Fibroblast of skin of right quadriceps (primary cell): ENCODE measurements at places on chromosomes 12 and 14.
A peak's percentile ranks its signal among the peaks of the same experiment; 100 is the strongest.

DNA sequence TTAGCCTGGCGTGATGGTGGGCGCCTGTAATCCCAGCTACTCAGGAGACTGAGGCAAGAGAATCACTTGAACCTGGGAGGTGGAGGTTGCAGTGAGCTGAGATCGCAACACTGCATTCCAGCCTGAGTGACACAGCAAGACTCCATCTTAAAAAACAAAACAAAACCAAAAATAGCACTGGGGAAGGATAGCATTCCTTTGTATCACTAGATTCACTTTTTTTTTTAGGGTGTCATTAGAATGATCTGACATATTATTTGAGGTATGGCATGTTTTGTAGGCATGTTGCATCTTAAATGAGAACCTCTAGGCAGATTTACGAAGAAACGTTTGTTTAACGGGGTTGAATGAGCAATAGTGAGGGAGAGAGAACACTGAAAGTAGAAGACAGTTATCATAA, 16.8 kb upstream of the FAR2 start:
- peak; percentile 15 for DNase-seq

GRCh38 chr12:124921200-124922031, 7.0 kb upstream of the UBC start:
- peak; percentile 67 for DNase-seq

GRCh38 chr12:3441435-3441834, 49.6 kb upstream of the PRMT8 start:
- no peak for DNase-seq

DNA sequence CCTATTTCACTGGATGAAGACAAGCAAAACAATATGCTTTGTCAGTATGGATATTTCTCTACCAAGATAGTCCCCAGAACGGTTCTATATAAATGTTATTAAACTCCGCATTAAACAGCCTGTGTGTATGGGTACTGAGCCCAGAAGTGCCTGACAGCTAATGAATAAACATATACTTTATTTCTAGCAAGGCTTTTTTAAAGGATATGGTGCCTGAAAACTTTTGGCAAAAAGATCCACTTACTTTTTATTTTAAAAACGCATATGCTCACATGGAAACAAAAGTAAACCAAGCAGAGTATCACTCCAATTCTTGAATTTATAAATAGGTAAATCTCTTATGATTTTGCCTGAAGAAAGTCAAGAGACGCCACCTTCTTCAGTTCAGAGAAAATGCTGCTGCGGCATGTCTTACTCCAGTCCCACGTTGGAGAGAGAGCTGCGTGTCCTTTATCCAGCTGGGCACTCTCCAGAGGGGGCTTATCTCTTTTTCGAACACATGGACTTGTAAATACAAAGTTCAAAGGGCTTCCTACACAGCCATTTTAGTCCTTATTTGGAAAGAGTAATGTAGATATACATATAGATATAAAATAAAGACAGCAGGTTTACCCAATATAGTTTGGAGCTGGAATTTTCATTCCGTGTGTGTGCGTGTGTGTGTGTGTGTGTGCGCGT, 264.2 kb downstream of the ADAMTS20 start:
- DNase-seq: no peak

DNA sequence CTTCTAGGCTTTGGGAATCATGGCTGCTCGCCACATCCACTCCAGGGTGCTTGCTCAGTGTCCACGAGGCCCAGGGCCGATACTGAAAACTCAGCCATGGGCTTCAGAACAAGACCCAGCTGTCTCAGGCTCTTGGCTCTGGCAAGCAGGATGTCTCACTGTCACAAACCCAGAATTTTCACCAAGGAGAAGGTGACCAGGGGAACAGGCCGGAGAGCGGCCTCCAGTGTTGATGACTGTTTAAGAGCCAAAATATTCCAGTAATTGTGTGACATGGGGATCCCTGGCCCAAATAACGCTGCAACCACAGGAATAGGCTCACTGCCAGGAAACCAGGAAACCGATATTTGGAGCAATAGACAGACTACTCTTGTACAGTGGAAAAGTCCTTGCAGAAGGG, 9.8 kb upstream of the SERPINA5 start:
- DNase-seq: no peak

DNA sequence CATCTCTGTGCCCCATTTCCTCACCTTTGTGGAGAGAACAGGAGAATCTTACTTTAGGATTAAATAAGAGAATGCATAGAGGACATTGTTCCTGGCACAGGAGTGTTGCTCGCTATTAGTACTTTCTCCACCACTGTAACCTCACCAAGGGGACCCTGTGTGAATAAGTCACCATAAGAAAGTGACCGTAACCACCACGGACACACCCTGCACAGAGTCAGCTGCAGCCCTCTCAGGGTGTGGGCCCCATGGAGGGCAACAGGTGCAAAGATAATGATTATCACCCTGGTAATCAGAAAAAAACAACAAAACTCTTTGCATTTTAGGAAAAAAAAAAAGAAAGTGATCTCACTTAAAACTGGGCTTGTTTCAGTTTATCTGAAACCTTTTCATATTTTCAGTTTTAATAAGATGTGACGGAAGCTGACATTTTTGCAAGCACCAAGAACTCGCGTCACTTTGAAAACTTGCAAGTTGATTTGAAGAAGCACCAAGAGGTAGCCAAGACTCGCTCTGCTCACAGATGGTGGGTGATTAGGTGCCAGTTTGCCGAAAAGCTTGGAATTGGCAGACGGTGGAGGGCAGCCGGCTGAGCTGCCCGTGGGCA, 87.0 kb upstream of the VRK1 start:
- no peak for DNase-seq

DNA sequence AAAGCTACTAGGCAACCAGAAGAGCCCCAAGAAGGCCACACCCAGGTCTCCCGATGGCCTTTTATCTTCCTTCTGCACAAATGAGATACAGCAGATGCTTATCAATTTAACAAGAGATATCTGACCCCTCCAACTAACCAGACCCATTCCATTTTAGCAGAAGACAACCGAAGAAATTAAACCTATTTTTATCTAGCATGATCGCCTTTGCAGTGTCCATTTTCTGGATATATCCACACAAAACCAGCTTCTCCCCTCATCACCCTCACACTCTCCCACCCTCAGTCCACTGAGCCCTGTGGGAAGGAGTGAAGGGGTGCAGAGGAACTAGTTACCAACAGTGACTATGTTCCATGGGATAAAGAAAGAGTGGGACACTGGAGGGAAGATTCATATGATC, 20.9 kb upstream of the DHRS4 start:
- DNase-seq: no peak

- no peak for DNase-seq
Measured at GRCh38 chr12:56716933-56717880, 7.9 kb downstream of the NACA start.

DNA sequence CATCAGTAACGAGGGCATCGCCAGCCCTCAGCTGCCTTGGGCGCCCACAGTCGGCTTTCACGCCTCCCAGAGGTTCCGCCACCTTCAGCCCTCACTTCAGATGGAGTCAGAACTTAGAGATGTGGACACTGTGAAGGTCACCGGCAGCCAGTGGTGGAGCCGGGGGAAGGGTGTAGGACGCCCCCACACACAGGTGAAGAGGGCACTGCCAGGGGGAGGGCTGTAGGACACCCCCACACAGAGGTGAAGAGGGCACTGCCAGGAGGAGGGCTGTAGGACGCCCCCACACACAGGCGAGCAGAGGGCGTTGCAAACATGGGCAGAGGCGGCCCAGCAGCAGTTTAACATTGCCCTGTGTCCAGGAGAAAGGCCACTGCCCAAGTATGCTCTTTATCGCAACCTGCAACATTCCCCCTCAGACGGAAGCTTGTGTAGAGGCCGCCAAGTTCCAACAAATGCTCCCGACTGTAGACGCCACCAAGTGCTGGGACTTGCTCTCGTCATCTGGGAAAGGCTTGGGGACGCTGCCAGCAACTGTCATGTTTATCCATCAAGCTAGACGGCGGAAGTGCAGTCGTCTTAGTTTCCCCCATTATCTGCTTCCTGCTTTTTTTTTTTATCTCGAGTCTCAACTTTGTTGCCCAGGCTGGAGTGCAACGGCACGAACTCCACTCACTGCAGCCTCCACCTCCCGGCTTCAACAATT, 4.9 kb upstream of the ANKLE2 start:
- DNase-seq: peak; percentile 20

- peak; percentile 79 for DNase-seq
Measured at GRCh38 chr12:105481392-105482300, 151.2 kb downstream of the C12orf75 start.

DNA sequence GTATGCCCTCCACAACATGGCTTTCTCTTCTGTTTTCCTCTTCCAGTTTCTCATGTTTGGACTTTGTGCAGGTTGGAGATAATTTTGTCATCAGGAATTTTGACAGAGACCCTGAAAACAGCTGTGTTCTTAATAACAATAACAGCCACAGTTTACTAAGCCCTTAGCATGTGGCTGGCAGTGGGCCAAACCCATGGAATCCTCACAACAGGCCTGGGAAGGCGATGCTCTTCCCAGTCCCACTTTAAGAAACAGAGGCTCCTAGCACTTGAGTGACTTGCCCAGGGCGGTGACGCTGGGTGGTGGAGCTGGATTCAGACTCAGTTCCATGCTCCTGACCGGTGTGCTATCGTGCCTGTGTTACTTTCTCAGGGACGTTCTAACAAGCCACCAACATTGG, 20.1 kb upstream of the PLEKHG3 start:
- DNase-seq: peak; percentile 70

DNA sequence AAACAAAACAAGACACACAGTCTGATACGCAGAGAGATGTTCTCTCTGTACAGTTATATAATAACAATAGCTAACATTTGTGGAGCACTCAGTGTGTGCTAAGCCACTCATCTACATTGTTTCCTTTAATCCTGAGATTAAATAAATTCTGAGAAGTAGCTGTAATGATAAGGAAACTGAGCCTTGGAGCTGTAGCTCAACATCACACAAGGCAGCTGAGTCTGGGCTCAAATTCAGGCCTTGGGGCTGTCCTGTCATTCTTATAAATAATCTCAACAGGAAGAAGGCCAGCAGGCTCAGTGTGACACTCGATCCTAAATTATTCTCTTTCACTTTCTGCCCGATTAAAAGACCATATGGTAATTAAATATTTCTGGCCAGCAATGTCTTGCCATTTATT, 24.5 kb downstream of the CDKN1B start:
- DNase-seq: no peak

DNA sequence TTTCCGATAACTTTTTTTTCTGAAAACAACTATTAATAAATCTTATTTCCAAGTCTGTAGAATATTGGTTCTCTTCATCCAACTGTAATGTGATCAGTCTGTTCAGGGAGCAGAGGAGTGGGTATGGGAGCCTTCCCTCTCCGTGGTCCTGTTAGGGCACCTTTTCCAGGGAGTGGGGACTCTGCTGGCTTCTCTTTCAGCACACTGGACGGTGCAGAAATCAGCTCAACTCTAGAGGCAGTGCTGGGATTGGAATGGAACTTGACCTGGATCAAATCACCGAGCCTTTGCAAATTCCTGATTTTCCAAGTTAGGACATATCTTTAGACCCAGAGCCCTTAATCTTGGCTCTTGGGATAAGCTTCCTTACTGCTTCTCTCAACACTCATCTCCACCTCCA, 630.4 kb downstream of the DIO2 start:
- DNase-seq: no peak

DNA sequence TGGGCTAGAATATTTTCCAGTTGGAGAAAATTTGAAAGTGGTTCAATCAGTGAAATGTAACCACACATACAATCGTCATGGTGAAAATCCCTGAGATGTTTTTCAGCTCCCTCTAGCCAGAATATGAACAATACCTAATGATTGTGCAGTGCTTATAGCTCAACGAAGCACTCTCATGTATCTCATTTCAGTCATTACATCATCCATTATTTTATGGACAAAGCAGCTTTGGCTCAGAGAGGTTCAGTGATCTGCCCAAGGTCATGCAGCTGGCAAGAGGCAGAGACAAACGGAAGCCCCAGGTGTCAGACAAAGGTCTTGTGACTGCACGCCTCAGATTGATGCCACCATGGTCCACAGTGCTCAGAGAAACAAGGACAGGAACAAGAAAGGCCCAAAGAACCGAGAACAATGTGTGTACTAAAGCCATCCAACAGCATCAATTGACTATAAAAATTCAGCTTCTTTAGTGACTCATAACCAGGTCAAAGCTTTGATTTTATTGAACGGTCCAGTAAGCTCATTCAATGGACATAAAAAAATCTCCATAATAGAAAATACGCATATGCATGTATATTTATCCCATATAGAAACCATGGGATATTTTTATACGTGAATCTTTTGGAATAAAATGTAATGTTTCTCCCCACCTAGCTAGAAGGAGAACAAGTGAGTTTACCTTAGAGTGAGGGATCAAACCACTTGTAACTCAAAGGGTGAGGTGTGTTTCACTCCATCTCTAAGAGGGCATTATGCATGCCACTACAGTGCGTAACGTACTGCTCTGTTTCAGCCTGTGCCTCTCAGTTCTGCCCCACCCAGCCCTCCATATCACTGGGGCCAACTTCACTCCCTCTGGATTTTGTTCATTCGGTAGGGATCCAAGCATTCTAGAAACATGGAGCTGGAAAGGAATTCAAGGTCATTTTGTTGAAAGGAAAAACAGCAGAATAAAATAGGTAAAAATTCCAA, 141.8 kb downstream of the GRIN2B start:
- no peak for DNase-seq

DNA sequence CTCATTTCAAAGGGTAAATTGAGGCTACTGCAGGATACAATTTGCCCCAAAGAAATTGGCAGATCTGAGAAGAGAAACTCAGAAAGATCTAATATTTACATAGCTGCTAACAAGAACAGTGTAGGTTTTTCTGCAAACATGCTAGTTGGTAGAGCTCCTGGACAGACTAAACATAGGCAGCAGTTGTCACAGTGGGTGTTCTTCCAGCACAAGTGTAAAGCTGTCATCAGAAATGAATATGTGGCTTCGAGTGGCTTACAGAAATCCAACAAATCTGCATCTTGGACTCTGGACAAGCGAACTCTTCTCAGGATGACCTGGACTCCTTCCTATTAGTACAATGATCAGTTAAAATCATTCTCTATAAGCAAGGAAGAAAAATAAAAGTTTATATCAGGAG, 5.9 kb downstream of the CBX5 start:
- DNase-seq: no peak

GRCh38 chr12:64946132-64946829, 121.8 kb downstream of the TBC1D30 start:
- DNase-seq: no peak

- no peak for DNase-seq
Measured at GRCh38 chr14:73459959-73460358, 1.6 kb upstream of the NUMB start.

GRCh38 chr14:67265131-67265530, 23.9 kb downstream of the PALS1 start:
- peak; percentile 50 for DNase-seq

GRCh38 chr12:75722714-75723200, 211.3 kb upstream of the KRR1 start:
- DNase-seq: peak; percentile 92

GRCh38 chr14:81834308-81834707, 300.7 kb upstream of the SEL1L start:
- no peak for DNase-seq

- no peak for DNase-seq
Measured at GRCh38 chr14:64201921-64202545, 92.1 kb downstream of the ESR2 start.

GRCh38 chr12:122130150-122130549, 43.9 kb downstream of the IL31 start:
- DNase-seq: no peak
